ENCODE measurements at places on chromosomes 3 and 15.

- DNase-seq, result no peak
Measured at GRCh38 chr3:22366781-22367180, 615.8 kb upstream of the ZNF385D start.

DNA sequence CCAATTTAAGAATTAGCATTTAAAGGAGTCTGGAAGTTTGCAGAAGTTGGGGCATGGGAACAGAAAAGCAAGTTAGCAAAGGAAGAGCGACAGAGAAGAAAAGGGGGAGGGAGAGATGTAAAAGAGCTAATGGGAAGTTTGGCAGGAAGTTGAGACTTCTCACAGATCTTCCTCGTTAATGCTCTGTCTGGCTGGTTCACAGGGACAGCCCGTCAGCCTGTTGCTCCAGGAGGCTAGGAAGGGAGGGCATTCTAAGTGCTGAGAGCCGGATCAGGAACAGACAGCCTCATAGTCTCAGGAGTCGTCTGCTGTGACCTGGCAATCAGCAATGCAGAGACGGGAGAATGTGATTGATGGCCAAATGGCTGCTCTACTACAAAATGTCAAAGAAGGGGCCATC, 150.3 kb downstream of the AGBL1 start:
- no peak for DNase-seq

DNA sequence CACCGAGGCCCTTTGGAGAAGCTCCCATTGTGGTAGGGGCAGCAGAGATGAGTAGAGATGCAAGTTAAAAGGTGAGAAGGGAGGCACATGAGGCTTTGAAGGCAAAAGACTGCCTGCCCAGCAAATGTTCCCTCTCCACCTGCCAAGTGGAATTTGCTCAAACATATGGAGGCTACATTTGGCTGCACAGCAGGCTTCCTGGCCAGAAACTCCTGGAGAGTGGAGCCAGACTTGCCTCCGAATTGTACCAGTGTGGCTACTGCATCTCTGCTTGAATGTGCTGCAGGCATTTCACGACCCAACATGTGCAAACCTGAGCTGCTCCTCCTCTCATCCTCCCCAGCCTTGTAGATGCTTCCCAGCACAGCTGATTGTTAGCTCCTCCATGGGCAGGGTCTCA, 229.2 kb downstream of the ZNF621 start:
- no peak for DNase-seq

- DNase-seq, result no peak
Measured at GRCh38 chr3:160401291-160402095, 2.0 kb downstream of the SMC4 start.
